ENCODE measurements at places on chromosomes 3 and 15. TPM values are rescaled to one million over a fixed set of nuclear protein-coding genes. Genes with fewer than 3 reads are reported as not detected.
A peak's percentile ranks its signal among the peaks of the same experiment; 100 is the strongest.

Gene GABRB3
- total RNA-seq, result not detected

Gene B3GNT5
- total RNA-seq, result 0.37 TPM

Gene KLHL40
- total RNA-seq, result not detected

Gene COL6A6
- not detected for total RNA-seq

Gene WNT7A
- not detected for total RNA-seq

GRCh38 chr15:60441331-60441730 lies 37.6 kb downstream of the ICE2 start:
- H3K27ac ChIP-seq, result no peak overlapping the region
- peaks cover 31% of the 10 kb centered on the region for H3K36me3 ChIP-seq
- H3K4me3 ChIP-seq, result no peak overlapping the region
- H3K27me3 ChIP-seq, result no peaks in the 10 kb centered on the region
- DNase-seq, result no peak
- H3K4me1 ChIP-seq, result no peaks in the 10 kb centered on the region

- H3K27me3 ChIP-seq, result peaks cover 16% of the 10 kb centered on the region
- DNase-seq, result no peak
- peaks cover 18% of the 10 kb centered on the region for H3K4me1 ChIP-seq
- no peaks in the 10 kb centered on the region for H3K36me3 ChIP-seq
- no peak overlapping the region for H3K27ac ChIP-seq
Observed at GRCh38 chr3:138332472-138333073, 2.9 kb upstream of the NME9 start.

GRCh38 chr3:166455744-166456143 lies 618.5 kb upstream of the BCHE start:
- H3K4me1 ChIP-seq, result no peaks in the 10 kb centered on the region
- no peaks in the 10 kb centered on the region for H3K27me3 ChIP-seq
- no peak overlapping the region for H3K27ac ChIP-seq
- H3K4me3 ChIP-seq, result no peak overlapping the region
- no peak for DNase-seq

GRCh38 chr3:180306155-180306554 lies 269.4 kb upstream of the PEX5L start:
- H3K36me3 ChIP-seq, result no peaks in the 10 kb centered on the region
- no peaks in the 10 kb centered on the region for H3K27me3 ChIP-seq
- no peaks in the 10 kb centered on the region for H3K4me1 ChIP-seq
- no peak overlapping the region for H3K4me3 ChIP-seq
- H3K27ac ChIP-seq, result no peak overlapping the region
- DNase-seq, result no peak

GRCh38 chr3:138812806-138813205 lies 21.9 kb downstream of the PIK3CB start:
- H3K27me3 ChIP-seq, result no peaks in the 10 kb centered on the region
- no peaks in the 10 kb centered on the region for H3K36me3 ChIP-seq
- no peak overlapping the region for H3K27ac ChIP-seq
- H3K4me1 ChIP-seq, result no peaks in the 10 kb centered on the region
- no peak for DNase-seq

DNA sequence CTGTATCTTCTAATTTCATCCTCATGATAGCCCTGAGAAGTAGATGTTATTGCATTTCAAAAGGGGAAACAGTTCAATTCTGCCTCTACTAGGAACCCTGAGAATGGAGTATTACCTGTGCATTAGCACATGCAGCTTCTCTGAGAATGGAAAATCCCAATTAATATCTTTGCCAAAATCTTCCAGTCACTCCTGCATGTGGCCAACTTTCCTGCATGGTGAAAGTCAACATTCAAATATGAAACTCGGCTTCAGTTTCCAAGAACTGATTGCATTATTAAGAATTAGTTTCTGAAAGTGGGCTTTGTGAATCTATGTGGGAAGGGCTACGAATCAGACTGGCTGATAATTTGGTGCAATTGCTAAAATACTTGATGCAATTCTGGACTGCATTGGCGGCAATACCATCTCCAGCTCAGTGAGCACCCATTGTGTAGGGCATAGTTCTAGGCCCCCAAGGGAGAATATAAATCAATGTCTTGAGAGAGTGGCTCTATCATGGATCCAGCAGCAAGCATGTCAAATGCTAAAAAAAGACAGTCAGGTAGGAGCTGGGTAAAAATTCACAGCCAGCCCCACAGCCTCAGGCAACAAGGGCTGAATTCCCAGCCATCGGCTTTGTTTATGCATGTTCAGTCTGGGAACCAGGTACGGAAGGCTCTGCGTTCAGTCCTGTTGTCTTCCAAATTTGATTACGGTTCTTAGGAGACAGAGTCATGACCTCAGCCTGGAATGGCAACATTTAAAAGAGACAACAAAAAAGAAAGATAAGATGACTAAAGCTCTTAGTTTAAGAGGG lies 18.8 kb upstream of the BCL6 start:
- H3K27me3 ChIP-seq, result no peaks in the 10 kb centered on the region
- no peaks in the 10 kb centered on the region for H3K36me3 ChIP-seq
- H3K4me1 ChIP-seq, result no peaks in the 10 kb centered on the region
- no peak for DNase-seq

- H3K27me3 ChIP-seq, result no peaks in the 10 kb centered on the region
- peaks cover 28% of the 10 kb centered on the region for H3K4me1 ChIP-seq
- H3K4me3 ChIP-seq, result no peak overlapping the region
- DNase-seq, result no peak
Observed at GRCh38 chr15:57566834-57567233, 24.9 kb upstream of the MYZAP start.

GRCh38 chr15:90863987-90864386 lies 4.4 kb upstream of the FURIN start:
- H3K27me3 ChIP-seq, result no peaks in the 10 kb centered on the region
- no peak overlapping the region for H3K27ac ChIP-seq
- H3K4me1 ChIP-seq, result peaks cover 11% of the 10 kb centered on the region

DNA sequence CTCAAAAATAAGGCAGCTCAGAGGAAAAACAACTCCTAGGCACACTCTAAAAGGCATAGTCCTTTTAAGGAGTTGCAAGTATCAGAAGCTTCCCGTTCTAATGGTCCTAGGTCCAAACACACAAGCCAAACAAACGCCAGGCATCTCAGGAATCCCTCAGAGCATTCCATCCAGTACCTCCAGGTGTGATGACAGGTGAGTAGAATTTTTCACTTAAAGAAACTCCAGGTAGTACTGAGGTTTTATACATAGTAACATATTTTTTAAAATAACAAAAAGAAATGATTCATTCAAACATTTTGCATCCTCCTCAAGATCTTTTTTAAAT lies 1092.3 kb downstream of the TUSC7 start:
- no peaks in the 10 kb centered on the region for H3K36me3 ChIP-seq
- DNase-seq, result no peak
- no peak overlapping the region for H3K4me3 ChIP-seq
- H3K4me1 ChIP-seq, result no peaks in the 10 kb centered on the region
- H3K27ac ChIP-seq, result no peak overlapping the region

DNA sequence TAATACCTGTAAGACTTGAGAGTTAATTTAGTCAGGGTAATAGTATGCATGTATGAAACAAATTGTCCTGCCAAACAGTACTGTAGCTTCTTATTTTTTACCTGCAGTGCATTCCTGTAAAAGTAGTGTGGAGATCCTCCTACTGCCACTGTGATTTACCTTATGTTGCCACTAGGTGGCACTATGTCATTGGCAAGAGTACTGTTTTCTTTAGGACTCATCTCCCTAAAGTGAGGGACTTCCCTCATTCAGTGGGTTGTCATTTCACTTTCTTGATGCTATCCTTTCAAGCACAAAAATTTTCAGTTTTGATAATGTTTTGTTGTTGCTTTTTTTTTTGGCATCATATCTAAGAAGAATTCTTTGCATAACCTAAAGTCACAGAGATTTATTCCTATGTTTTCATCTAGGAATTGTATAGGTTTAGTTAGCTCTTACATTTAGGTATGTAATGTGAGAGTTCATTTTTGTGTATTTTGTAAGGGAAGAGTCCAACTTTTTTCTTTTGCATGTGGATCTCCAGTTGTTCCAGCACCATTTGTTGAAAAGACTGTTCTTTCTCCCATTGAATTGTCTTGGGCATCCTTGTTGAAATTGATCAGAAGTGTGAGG lies 105.7 kb downstream of the AKAP13 start:
- peaks cover 41% of the 10 kb centered on the region for H3K4me1 ChIP-seq
- no peaks in the 10 kb centered on the region for H3K27me3 ChIP-seq
- no peak overlapping the region for H3K27ac ChIP-seq
- H3K4me3 ChIP-seq, result no peak overlapping the region
- DNase-seq, result peak; percentile 83
- H3K36me3 ChIP-seq, result peaks cover 22% of the 10 kb centered on the region

Data from B cell (primary cell).